ENCODE measurements at places on chromosomes 11 and 22.

DNA sequence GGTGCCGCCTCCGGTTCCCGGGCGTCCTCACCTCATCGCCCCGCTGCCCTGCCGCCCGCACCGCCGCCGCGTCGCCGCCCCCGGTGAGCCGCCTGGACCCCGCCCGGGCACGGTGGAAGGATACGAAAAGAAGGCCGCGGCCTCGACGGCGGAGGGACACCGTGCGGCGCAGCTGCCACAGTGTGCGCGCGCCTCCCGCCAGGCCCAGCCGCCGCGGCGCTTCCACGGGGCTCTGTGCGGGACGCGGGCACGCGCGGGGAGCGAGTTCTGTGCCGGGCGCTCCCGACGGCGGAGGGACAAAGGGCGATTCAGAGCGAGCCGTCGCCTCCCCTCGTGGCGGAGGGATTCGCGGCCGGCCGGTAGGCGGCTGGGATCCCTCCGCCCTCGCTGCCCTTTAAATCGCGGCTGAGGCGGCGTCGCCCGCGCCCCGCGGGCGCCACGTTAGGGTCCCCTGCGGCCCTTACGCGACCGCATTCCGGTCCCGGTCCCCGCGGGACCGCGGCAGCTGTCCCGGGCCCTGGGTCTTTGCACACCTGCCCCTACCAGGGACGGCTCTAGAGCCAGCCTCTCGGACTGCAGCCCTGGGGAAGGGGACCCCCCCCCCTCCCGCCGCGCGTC lies 568 bp upstream of the KMT5B start:
- no peaks in the 10 kb centered on the region for H3K36me3 ChIP-seq
- H3K27ac ChIP-seq = peak overlapping the region; percentile 97
- peak; percentile 96 for DNase-seq
- H3K4me3 ChIP-seq = peak overlapping the region; percentile 80
- peaks cover 14% of the 10 kb centered on the region for H3K4me1 ChIP-seq
- H3K27me3 ChIP-seq = peaks cover 4% of the 10 kb centered on the region

DNA sequence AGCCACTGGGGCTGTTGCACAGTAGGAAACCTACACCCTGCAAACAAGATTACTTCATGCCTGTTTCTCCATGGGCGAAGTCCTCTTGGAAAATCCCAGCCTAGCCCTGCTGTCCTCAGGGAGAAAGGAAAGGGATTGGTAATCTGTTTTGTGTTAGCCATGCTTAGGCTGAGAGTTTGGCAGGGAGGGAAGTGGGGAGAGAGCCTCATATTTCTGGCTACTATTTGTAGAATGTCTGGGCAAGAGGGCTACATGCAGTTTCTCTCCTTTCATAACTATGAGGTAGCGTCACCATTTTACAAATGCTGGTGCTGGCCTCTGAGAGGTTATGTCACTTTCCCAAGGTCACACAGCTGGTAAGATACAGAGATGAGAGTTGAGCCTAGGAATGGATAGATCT lies 737 bp upstream of the MFRP start:
- DNase-seq = no peak
- peaks cover 11% of the 10 kb centered on the region for H3K27me3 ChIP-seq
- H3K27ac ChIP-seq = no peak overlapping the region
- no peaks in the 10 kb centered on the region for H3K4me1 ChIP-seq
- H3K4me3 ChIP-seq = no peak overlapping the region

DNA sequence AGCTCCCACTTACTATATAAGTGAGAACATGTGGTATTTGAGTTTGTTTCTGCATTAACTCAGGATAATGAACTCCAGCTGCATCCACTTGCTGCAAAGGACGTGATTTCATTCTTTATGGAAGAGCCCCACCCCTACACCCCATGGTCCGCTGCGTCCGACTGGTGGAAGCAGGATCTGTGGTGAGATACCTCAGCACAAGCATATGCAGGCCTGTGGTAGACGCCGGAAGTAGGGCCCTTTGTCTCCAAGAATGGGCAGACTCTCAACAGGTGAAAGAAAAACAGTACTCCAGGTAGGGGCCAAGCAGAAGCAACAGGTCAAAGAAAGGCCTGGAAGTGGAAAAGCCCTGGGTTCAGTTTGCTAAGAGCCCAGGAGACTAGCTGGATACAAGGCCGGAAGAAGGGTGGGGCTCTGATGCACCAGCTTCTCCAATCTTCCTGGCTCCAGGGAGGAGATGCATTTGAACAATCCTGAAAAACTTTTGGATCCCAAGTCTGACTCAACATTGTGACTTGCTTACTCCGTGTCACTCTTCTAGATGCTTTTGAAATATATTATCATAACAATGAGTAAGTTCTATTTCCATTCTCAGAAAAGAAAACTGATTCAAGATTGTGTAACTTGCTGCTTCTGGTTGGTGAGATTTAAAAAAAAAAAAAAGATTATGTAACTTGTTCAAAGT lies 30.4 kb downstream of the NEAT1 start:
- no peaks in the 10 kb centered on the region for H3K36me3 ChIP-seq
- H3K4me1 ChIP-seq = peaks cover 11% of the 10 kb centered on the region
- peaks cover 45% of the 10 kb centered on the region for H3K27me3 ChIP-seq
- no peak overlapping the region for H3K4me3 ChIP-seq
- H3K27ac ChIP-seq = no peak overlapping the region

GRCh38 chr11:86047275-86047991 lies 21.5 kb downstream of the PICALM start:
- DNase-seq = no peak
- H3K4me3 ChIP-seq = no peak overlapping the region
- no peak overlapping the region for H3K27ac ChIP-seq
- H3K36me3 ChIP-seq = no peaks in the 10 kb centered on the region
- H3K4me1 ChIP-seq = peaks cover 12% of the 10 kb centered on the region

DNA sequence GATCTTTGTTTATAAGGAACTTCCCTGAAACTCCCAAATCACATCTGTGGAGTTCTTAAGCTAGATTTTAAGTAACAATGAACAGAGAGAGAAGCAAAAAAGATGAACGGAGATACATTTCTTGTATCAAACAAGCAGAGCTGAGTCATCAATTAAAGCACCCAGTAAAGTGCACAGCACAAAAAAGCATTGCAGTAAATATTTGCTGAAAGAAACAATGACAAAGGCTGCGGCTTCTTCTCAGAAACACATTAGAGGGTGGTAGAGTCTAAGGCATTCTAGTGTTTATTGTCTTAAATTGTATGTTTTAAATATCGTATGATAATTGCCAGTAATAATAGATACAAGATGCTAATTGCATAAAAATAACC lies 941.6 kb upstream of the CHORDC1 start:
- no peaks in the 10 kb centered on the region for H3K36me3 ChIP-seq
- no peaks in the 10 kb centered on the region for H3K4me1 ChIP-seq
- H3K27ac ChIP-seq = no peak overlapping the region
- H3K4me3 ChIP-seq = no peak overlapping the region
- H3K27me3 ChIP-seq = no peaks in the 10 kb centered on the region
- DNase-seq = no peak

DNA sequence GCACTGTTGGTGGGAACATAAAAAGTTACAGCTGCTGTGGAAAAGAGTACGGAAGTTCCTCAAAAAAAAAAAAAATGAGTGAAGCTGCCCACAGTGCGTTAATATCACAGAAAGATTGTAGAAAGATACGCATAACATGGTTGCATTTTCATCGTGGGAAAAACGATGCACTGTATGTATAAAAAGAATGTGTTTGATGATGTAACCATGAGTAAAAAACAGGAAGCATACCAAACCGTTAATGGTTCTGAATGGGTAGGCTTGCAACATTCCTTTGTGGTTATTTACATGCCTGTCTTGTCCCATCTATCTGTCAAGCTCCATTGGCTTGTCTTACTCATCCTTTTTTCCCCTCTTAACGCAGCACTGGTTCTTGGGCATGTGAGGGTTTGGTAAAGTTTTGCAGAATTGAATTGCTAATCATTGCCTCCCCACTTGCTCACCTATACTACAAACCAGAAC lies 33.8 kb upstream of the DKK3 start:
- H3K27ac ChIP-seq = no peak overlapping the region
- DNase-seq = peak; percentile 9
- H3K4me1 ChIP-seq = 0 out of 2 replicates have a peak, but pooled peaks cover 4% of the 10 kb centered on the region
- H3K36me3 ChIP-seq = no peaks in the 10 kb centered on the region
- no peaks in the 10 kb centered on the region for H3K27me3 ChIP-seq
- no peak overlapping the region for H3K4me3 ChIP-seq

DNA sequence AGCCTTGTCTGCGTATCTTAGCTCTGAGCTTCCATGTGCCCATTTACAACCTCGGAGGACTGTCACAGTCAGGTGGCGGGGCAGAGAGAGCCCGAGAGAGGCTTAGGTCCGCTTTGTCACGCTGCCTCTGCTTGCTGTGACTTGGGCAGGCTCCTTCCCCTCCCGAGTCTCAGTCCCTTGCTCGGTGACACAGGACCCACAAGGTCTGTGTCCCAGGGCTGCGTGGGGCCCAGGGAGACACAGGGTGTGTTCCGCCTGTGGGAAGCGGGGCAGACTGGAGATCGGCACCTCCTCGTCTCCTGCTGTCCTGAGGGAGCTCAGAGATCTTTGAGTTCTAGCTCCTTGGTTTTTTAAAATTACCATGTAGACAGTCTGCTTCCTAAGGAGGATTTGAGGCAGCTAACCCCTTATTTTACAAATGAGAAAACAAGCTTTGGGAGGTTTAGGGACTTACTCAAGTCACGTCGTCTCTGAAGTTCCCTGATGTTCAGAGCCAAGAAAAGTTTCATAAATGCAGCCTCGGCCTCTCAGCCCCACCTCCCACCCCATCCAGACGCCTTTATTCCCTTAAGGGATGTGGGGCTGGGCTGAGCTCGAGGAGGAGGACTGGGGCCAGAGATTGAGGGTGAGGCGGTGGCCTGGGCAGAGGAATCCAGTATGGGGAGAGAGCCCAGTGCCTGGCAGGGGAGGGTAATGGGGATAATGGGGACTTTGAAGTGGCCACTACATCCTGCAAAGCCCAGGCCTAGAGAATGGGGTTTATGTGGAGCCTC lies 103.6 kb downstream of the NECTIN1 start:
- H3K27me3 ChIP-seq = no peaks in the 10 kb centered on the region
- no peak overlapping the region for H3K27ac ChIP-seq
- no peak for DNase-seq

- H3K27ac ChIP-seq = no peak overlapping the region
- H3K4me1 ChIP-seq = 0 out of 2 replicates have a peak, but pooled peaks cover 5% of the 10 kb centered on the region
- H3K36me3 ChIP-seq = no peaks in the 10 kb centered on the region
- DNase-seq = peak; percentile 28
- no peaks in the 10 kb centered on the region for H3K27me3 ChIP-seq
Measured at GRCh38 chr11:70825893-70826540, 426.4 kb downstream of the SHANK2 start.

DNA sequence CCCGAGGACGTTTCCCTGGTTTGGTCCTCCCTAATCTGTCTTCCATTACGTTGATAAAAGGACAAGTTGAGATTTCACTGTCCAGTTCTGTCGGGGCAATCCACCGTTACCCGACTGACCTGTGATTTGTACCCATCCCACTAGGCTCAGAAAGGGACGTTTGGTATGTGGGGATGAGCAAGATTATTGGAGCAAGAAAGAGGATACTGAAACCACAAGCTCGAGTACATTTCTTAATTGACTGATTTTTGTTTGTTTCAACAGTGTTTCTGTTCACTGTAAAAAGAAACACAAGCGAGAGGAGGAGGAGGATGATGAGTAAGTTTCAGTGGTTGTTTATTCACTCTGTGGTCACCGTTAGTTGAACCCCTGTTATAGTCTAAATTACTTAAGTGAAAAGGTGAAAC lies 969 bp downstream of the CCDC117 start:
- no peak for DNase-seq
- H3K4me3 ChIP-seq = peak overlapping the region; percentile 96
- no peaks in the 10 kb centered on the region for H3K27me3 ChIP-seq
- H3K36me3 ChIP-seq = 0 out of 2 replicates have a peak, but pooled peaks cover 5% of the 10 kb centered on the region
- peak overlapping the region; percentile 0 for H3K27ac ChIP-seq

DNA sequence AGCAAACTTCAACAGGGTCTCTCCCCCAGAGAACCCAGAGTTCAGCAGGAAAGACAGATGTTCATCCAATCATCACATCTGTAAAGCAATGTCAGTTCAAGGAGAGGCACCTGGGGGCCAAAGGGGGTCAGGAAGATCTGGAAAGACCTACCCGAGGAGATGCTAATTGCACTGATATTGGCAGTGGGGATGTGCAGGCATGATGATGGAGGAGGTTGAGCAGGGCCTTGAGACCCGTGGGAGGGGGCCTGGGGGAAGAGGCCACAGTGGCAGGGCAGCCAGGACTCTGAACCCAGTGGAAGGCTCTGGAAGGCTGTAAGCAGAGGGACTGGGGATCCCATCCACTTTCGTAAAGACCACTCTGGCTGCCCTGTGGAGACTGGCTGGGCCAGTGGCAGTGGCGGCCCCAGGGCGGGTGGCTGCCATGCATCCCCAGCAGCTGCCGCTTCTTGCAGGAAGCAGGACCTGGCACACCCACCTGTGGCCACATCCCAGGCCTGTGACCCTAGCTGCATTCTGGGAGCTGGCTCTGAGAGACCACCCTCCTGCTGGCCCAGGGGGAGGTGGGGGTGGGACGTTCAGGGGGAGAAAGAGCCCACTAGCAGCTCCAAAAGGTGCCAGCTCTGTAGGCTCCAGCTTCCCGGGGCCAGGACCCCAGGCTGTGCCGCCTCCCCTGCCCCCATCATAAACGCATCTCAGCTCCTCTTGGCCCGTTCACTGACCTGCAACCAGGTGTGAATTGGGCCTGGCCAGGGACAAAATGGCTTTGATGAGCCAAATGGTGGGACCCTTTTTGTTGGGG lies 59.9 kb upstream of the FGF3 start:
- H3K4me1 ChIP-seq = no peaks in the 10 kb centered on the region
- no peak overlapping the region for H3K4me3 ChIP-seq
- no peaks in the 10 kb centered on the region for H3K36me3 ChIP-seq
- DNase-seq = no peak

GRCh38 chr11:22508665-22509064 lies 117.0 kb downstream of the FANCF start:
- peaks cover 9% of the 10 kb centered on the region for H3K4me1 ChIP-seq
- no peaks in the 10 kb centered on the region for H3K27me3 ChIP-seq
- no peak overlapping the region for H3K27ac ChIP-seq
- DNase-seq = no peak
- no peak overlapping the region for H3K4me3 ChIP-seq

- no peaks in the 10 kb centered on the region for H3K36me3 ChIP-seq
- no peak overlapping the region for H3K4me3 ChIP-seq
- H3K4me1 ChIP-seq = peaks cover 21% of the 10 kb centered on the region
- no peak for DNase-seq
- H3K27ac ChIP-seq = no peak overlapping the region
Measured at GRCh38 chr11:3184732-3185347, 19.7 kb upstream of the OSBPL5 start.

DNA sequence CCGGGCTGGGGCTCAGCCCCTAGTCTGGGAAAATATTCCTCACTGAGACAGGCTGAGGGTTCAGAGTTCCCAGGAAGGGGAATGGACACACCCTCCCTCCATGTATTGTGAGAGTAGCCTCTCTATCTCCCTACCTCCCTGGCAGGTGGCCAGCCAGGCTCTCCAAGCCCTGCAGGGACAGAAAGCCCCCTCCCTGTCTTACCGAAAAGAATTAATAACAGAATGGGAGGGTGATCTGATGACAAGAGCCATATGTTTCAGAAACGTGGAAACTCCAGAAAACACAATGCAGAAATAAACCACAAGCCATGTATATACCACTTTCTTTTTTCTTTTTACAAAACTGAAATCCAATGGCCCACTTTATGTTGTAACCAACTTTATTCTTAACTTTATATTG lies 140.0 kb downstream of the CHST1 start:
- H3K4me3 ChIP-seq = no peak overlapping the region
- H3K27ac ChIP-seq = no peak overlapping the region
- no peaks in the 10 kb centered on the region for H3K27me3 ChIP-seq

GRCh38 chr11:61021661-61022212 lies 50.3 kb downstream of the CD6 start:
- peaks cover 10% of the 10 kb centered on the region for H3K4me1 ChIP-seq
- H3K27ac ChIP-seq = no peak overlapping the region
- H3K4me3 ChIP-seq = peak overlapping the region; percentile 47
- no peaks in the 10 kb centered on the region for H3K36me3 ChIP-seq

All from GM23338 (cell line).